ENCODE measurements at places on chromosomes 5 and 9. TPM values are rescaled to one million over a fixed set of nuclear protein-coding genes. Genes with fewer than 3 reads are reported as not detected.

DNA sequence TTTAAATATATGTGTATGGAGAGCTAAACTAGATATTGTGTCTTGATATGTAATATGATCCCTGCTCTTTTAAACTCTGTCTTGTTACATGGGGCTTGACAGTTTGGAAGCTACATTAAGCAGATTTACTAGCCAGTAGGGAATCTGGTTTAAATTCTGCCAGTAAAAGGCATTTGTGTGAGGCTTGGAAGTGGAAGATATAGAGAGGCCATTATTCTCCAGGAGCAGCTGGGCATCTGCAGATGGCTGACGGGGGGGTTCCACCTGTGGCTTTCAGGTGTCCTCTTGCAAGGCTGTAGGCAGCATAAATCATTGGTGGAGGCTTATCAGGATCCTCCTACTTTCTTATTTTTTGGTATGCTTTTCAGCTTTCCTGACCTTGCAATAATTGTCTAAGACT, 179.1 kb upstream of the FBXL7 start:
- no peaks in the 10 kb centered on the region for H3K27me3 ChIP-seq
- no peak for DNase-seq
- H3K36me3 ChIP-seq, result no peaks in the 10 kb centered on the region
- no peak overlapping the region for H3K4me3 ChIP-seq
- H3K27ac ChIP-seq, result no peak overlapping the region
- H3K4me1 ChIP-seq, result no peaks in the 10 kb centered on the region

- H3K4me3 ChIP-seq, result no peak overlapping the region
- DNase-seq, result peak; percentile 65
- H3K27ac ChIP-seq, result peak overlapping the region; percentile 72
- no peaks in the 10 kb centered on the region for H3K27me3 ChIP-seq
- no peaks in the 10 kb centered on the region for H3K36me3 ChIP-seq
- H3K4me1 ChIP-seq, result peaks cover 78% of the 10 kb centered on the region
Observed at GRCh38 chr5:14174230-14174636, 31.1 kb downstream of the TRIO start.

ERAP2 gene
- 5.6 TPM for total RNA-seq

ATG10 gene
- 7.4 TPM for total RNA-seq

ARHGEF37 gene
- 0.72 TPM for total RNA-seq

Measured in osteoblast (primary cell).